GM04503 (cell line): ENCODE measurements at places on chromosomes 2 and 18.

GRCh38 chr2:204705243-204705932, 160.1 kb downstream of the PARD3B start:
- DNase-seq, result no peak

DNA sequence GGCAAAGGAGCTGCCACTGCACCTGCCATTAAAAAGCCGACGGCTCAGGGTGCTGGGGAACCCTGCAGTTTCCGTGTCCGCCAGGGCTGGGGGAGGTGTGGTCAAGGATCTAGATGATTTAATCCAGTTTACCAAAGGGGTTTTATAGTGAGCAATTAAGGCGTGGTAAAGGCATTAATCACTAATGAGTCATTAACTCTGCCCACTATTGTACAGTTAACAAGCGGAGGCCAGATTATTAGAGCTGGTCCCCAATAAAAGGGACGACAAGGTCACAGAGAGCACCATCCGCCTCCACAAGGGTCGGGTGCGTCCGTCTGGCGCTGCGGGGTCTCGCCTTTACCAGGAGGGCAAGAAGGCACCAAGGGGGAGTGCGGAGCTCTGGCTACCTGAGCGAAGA, 9.6 kb downstream of the RAX start:
- DNase-seq, result no peak

DNA sequence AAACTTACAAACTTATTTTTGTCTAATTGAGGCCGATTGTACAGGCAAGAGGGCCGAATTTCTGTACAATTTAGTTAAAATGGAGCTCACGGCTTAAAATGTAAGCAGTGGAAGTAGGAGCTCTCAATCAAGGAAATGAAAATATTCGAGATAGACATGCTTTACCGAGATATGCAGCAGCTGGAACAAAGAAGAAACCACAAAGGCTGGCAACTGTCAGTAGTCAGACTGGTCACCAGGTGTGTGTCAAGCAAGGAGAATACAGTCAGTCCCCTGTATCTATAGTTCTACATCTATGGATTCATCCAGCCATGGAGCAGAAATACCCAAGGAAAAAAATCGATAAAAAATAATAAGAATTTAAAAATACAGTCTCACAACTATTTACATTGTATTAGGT, 122.6 kb downstream of the WDSUB1 start:
- DNase-seq, result no peak

DNA sequence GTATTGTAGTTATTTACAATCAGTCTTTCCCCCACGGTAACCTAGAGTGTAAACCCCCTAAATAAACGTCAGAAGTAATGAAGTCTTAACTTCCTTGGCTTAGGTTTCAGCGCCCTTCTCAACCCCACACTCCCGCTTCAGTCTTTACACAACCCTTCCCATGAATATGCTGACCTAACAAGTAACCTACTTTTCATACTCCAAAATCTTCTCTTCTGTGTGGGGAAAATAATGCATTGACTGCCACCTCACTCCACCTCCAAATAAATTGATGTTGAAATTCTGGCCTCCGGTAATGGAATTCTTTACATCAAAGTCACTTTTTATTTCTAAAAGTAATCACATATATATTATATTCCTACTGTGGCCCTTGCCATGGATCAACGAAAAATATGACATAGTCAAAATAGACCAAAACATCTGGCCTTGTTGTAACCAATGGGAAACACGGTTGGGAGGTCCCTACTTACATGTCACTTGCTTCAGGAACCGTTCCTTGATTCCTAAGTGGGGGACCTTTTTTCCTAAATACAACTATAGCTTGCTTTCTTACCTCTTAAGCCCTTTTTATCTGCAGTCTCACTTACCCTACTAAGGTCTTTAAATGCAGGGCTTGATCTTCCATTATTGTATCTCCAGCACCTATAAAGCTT, 961 bp downstream of the GEN1 start:
- DNase-seq, result no peak

DNA sequence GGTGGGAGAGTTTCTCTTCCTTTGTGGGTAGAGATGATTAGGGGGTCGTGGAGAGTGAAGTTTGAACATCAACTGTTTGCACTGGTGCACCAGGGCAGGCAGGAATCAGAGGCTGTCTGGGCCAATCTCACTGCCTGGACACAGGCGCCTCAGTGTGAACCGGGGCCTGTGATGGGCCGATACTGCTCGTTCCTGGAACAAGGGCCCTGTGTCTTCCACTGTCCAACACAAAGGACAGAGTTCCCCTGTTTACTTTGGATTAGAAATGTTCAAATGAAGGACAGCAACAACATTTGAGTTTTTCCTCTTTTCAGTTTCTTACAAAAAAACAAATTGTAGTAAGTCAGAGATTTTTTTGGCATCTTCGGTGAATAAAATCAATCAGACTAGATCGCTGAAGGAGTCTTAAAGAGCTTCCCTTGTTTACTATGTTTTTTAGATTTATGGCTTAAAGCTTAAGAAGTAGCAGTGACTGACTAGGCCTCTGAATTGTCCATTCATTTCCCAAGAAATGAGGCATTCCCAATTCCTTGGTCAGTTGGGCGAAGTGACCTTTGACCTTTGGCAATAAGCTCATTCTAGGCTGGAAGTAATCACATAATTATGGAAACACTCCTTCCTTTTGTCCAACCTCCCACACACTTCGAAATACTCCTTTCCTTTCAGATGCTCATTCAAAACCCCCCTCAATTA, 11.6 kb upstream of the TGFA start:
- DNase-seq, result no peak

GRCh38 chr18:77762014-77762413, 512.4 kb downstream of the GALR1 start:
- DNase-seq, result no peak

- DNase-seq, result no peak
Measured at GRCh38 chr2:233033672-233034071, 1.2 kb downstream of the NEU2 start.

GRCh38 chr2:205857520-205858237, 175.4 kb downstream of the NRP2 start:
- no peak for DNase-seq

DNA sequence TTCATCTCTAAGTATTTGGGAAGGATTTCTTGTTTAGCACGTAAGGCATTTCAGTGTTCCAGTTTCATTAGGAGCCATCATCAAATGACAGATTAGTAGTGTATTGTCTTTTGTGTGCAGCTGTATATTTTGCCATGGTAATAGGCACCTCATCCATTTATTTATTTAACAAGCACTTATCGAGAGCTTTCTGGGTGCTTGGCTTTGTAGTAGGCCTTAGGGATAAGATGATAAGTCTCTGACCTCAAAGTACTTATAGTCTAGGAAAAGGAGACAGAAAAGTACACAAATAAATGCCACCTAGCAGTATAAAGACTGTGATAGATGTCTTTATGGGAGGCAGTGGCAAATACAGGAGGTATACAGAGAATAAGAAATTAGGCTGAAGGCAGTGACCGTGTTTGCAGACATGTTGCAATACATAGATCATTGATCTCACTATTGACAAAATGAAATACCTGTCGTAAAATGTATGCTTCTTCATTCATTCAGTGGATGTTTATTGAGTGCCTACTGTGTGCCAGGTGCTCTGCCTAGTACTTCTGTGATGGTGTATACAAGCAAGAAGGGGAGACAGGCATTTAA, 265.9 kb downstream of the SETBP1 start:
- no peak for DNase-seq

DNA sequence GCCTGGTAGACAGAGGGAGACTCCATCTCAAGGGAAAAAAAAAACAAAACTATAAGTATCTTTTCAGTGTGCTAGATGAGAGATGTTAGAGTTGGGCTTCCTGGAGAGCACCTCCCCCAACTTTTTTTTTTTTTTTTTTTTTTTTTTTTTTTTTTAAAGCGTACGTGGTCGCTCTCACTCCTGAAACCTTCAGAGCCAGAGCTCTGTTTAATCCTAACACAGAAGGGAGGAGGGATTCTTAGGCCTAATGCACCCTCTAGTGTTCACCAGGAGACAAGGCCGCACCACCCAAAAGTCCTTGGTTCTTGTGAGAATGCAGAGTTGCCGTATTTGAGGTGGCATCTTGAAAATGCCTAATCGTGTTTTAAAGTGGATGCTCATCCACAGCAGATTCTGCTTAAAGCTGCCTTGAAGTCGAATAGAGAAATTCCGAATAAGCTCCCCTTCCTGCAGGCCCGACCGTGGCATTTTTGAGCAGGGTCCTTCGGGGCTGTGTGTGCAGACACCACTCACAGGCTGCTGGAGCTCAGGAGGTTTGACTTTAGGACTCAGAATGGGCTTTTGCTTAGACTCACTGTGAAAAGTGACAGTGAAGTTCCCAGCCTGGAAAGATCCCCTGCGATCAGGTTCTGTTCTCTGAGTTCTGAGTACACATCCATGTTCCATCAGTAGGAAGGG, 252.6 kb downstream of the AGAP1 start:
- DNase-seq, result peak; percentile 43

- no peak for DNase-seq
Measured at GRCh38 chr2:46924038-46924437, 8.4 kb upstream of the MCFD2 start.

DNA sequence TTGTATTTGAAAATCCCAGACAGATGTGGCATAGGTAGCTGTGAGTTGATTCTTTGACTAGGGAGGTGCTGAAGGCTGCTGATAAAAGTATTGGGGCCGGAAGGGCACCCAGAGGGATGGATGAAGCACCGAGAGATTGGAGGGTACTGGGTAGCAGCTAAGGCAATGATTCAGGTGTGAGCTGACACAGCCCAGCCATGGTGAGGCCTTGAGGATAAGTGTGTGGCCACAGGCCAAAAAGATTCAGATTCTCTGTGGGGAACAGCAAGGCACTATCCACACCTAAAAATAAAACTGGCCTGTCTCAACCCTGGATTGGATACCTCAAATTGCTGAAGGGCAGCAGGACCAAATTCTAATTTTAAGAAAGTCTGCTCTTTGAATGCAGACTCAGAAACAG, 35.2 kb downstream of the RDH14 start:
- DNase-seq, result no peak

DNA sequence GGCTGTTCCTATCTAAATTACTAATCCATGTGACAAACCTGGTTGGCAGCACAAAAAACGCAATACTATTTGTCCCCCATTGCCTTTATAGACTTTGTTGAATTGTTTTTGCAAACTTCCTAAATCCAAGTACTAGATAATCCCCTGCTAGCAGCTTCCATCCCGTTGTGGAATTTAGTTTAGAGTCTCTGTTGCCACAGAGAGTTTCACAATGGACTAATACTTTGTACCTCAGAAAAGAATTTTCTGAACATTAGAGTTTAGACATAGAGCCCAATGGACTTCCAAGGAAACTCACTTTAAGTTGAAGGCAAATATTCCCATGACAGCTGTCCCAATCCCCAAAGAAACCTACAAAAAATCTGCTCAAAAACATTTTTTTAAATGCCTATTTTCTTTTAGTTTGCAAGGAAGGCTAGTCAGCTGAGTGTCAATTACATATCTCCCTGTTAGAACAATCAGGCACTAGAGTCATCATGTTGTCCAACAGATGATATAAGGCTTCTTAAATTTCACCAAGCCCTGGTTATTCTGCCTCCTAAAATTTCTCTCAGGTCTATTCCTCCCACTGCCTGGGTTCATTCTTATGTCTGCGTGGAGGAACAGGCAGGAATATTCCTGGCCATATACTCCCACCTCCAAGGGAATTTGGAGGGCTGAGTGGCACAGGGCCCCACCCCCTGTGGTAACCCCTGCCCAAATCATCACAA, 27.2 kb downstream of the RNF152 start:
- DNase-seq, result peak; percentile 27

DNA sequence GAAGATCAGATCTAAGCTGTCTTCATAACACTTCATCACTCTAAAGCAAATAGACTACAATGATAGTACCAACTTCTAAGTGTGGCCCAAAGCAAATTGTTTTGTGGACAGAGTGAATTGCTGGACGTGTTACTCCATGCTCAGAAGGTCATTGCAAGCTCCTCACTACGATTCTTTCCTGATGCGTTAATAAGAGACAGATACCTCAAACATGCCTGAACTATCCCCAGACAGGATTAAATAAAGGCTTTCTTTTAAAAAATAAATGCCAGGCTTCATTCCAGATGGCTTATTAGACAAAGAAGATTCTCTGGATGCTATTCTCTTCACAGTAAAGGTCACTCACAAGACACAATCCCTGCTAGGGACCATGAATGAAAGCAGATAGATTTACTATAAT, 621.2 kb downstream of the DCDC2C start:
- DNase-seq, result no peak

DNA sequence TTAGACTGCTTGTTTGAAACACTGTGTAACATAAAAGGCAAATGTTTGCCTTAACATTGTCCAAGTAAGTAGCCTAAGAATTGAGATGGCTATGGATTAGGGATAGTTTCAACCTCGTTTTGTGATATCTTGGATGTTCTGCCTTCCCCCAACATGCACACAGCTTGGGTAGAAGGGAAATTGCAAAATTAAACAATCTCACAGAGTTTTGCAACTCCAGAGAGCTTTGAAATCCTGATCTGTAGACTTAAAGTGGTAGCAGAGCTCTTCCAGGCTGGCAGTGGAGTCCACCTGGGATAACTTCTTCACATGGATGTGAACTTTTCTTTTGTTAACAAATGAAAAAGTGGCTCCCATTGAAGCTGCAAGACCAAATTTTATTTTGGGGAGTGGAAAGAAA, 59.6 kb downstream of the CHRNA1 start:
- DNase-seq, result no peak

GRCh38 chr18:25190472-25190871, 161.5 kb downstream of the ZNF521 start:
- DNase-seq, result no peak

DNA sequence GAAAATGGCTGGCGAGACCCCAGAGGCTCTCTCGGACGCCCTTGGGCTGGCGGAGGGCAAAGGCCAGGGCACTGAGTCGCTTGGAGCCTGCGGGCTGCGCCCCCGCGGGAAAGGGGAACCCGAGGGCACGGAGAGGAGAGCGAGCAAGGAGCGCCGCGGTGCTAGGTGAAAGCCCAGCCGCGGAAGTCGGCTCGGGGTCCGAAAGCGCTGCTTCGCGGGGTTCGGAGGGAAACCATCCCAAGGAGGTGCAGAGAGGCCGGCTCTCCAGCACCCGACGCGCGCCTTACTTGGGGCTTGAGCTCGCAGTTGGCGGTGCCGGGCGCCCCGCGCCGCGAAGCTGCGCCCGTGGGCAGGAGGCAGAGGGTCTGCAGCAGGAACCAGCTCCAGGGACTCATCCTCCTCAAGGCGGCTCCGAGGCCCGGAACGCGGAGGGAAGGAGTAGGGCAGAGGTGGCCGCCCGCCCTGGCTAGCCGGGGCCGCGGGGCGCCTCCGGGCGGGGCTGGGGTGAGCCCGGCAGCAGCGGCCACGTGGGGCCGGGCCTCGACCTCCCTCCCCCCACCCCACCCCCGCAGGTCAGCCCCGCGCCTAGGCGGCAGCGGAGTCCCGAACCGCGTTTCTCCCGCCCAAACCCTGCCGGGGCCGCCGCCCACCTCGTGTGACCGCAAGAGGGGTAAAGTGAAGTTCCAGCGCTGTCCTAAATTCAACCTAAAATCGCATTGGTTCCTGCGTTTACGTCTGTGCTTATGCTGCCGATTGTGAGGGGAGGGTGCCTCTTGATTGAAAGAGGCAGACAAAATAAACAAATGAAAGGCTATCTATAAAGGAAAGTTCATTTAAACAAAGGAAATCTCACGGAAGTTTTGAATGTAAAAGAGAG, at the start of gene TRABD2A:
Gene TRABD2A, minus strand, starts transcription at position 440 of the 877 bp plus-strand sequence. Its CDS starts 45 bp downstream, at position 395.
- DNase-seq, result no peak
